ENCODE measurements at places on chromosomes 3 and 15.

DNA sequence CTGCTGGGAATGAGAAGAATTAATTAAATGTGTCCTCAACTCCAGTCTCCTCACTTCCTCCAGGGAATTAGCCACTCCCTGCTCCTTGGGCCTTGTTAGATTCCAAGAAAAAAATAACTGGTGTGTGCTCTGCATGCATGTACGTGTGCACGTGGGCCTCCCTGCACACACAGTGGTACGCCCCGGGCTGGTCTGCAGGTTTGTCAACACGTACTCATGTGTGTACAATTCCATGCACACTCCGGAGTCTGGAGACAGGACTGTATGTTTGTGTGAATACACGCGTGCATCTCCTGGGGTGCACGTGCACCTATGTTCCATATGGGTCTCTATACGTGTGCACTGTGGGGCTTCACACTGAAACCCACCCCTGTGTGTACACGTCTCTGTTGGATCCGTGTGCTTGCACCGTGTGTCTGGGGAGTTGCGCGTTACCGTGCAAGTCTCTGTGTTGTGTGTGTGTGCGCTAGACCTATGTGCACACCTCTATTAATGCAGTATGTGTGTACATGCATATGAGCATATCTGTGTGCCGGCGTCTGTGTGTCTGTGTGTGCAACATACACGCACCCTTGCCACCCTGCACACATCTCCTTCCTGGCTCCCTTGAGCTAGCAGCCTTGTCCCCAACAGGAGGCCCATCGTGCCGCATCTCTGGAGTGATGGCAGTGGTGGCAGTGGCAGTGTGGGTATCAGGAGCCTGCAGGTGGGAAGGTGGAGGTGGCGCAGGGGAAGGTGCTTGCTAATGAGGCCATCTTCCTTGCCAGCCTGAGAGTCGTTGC, 210.1 kb downstream of the TBC1D2B start:
- DNase-seq = no peak

GRCh38 chr3:90056281-90057032, 949.0 kb downstream of the EPHA3 start:
- no peak for DNase-seq

GRCh38 chr3:137259701-137260100, 301.9 kb downstream of the IL20RB start:
- peak; percentile 46 for DNase-seq

- DNase-seq = no peak
Measured at GRCh38 chr3:123871946-123872345, 12.2 kb downstream of the MYLK start.

GRCh38 chr15:99578809-99579208, 13.0 kb downstream of the MEF2A start:
- no peak for DNase-seq

GRCh38 chr3:12838179-12838965, 3.0 kb downstream of the RPL32 start:
- DNase-seq = no peak

DNA sequence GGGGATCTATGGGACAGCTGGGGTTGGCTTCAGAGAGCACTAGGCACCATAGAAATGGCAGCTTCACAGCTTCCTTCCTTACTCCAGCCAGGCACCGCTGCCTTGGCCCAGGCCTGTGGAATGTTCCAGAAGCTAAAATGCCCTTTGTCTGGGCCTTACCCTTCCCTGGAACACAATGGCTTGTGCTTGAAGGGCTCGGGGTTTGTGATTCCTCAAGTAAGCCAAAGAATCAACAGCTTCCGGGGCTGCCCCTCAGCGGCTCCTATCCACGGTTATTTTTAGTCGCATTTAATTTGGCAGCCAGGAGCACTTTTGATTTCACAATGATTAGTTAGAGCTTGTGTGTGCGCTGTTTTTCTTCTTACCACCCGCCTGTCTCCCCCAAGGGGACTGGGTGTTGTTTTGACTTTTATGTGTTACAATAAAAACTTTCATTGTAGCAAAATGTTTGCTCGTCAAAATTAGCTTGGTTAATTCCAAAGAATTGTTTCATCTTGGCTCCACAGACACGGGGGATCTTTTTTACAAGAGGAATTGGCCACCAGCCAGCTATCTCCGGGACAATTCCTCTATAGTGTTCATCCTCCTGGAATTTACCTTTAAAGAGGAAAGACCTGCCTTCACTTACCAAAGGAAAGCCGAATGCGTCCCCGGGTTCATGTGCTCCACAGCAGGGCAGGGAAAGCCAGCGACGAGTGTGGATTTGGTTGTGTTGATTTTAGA, 73.8 kb downstream of the TLE3 start:
- DNase-seq = no peak

DNA sequence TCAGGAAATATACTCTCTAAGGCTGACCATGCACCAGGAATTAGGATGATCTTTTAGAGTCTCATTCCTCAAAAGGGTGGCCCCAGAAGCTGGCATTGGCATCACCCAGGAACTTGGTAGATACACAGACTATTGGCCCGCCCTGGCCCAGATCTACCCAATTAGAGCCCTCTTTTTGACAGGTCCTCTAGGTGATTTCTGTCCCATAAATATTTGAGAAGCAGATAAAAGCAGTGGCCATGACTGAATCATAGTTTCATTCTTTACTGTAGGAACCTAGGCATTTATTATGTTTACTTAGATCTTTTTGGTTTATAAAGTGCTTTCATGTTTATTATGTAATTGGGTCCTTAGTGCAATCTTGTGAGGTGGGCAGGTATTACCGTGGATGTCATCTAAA, 7.6 kb downstream of the TLNRD1 start:
- no peak for DNase-seq

- no peak for DNase-seq
Measured at GRCh38 chr15:34855413-34855812, 60.1 kb upstream of the ACTC1 start.

- no peak for DNase-seq
Measured at GRCh38 chr3:134441821-134442220, 44.0 kb downstream of the ANAPC13 start.

- no peak for DNase-seq
Measured at GRCh38 chr3:78737988-78738387, 1029.8 kb downstream of the ROBO1 start.
